Amniotic stem cell (primary cell): ENCODE measurements at places on chromosomes 5 and 9.

GRCh38 chr5:122639864-122640263 lies 135.0 kb upstream of the SNX2 start:
- DNase-seq = no peak

DNA sequence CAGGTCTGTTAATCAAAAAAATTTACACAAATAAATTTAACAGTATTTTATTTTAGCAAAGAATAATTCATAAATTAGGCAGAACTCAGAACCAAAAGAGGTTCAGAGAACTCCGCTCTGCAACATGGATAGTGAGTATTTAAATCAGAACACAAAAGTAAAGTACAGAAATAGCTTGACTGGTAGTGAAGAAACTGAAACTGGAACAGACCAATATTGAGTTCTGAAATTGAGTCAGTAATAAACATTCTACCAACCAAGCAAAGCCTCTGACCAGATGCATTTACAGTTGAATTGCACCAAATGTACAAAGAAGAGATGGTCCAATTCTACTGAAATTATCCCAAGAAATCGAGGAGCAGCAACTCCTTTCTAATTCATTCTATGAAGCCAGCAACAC lies 1542.8 kb downstream of the EFNA5 start:
- no peak for DNase-seq

DNA sequence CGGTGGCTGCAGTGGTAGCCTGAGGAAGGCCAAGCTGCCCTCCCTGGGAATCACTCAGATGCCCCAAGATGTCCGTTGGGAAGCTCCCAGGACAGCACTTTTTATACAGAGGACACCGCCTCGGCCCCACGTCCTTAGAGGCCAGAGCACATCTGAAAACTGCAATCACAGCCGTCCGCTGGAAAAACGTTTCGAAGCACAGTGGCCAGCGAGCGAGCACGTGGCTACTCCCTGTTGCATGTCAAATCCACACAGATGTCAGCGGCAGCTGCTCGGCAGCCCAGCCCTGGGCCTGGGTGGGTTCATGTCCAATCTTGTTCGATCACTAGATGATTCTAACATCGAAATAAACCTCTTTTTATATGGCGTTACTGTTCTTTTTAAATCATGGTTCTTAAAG lies 8.9 kb downstream of the PPP1R26 start:
- DNase-seq = no peak

GRCh38 chr5:44574678-44575077 lies 185.5 kb upstream of the FGF10 start:
- DNase-seq = no peak

DNA sequence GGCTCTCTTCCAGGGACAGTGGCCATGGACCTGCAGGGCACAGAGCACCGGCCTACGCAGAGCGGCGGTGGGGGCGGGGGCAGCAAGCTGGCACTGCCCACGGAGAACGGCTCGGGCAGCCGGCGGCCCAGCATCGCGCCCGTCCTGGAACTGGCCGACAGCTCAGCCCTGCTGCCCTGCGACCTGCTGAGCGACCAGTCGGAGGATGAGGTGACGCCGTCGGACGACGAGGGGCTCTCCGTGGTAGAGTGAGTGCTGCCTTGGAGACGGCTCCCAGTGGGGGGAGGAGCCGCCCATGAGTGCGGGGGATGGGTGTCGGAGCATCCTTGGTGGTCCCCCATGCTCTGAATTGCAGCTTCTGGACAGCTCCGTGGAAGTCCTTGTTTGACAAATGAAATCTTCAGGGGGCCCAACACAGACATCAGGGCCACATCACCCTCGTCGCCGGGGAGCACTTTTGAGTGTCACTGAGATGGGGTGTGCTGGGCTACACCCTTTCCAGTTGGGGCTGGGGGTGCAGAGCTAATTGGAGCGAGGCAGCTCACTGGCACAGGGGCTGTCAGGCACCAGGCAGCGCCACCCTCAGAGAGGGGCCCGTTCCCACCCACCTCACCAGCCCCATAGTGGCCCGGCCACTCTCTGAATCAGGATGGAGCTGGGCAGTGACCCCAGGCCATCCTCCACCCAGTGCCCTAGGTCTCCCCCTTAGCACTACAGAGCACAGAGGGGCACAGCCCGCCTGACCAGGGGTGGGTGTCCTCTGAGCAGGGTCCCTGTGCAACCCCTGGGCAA lies 70.9 kb downstream of the KCNT1 start:
- DNase-seq = no peak

DNA sequence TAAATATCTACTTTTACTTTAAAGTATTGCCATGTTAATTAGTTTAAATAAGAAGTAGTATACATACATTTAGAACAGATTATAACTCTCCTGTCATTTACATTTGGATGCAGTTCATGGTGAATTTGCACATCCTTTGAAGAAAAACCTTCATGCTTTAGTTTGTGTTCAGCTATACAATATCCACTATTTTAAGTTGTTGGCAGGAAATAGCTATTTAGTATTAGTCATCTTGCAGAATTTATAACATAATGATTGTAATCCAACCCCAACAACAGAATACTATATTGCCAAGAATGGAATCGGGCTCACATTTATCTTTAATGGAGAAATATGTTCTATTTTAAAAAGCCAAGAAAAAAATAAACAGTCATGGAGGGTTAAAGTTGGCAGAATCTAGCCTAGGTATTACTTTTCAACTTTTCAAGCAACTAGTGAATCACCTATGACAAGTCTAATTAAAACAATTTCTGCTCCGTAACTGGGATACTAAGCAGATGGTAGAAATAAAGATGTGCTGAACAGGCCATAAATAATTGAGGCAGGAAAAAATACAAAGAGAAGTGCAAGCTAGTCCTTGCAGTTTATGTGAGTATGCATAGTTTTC lies 1170.6 kb upstream of the NUDT12 start:
- DNase-seq = no peak

- no peak for DNase-seq
These were observed 830.4 kb upstream of the ZNF608 start for GRCh38 chr5:125576822-125577221.

- DNase-seq = no peak
These were observed 18.0 kb downstream of the FAM174A start for GRCh38 chr5:100553209-100553608.

DNA sequence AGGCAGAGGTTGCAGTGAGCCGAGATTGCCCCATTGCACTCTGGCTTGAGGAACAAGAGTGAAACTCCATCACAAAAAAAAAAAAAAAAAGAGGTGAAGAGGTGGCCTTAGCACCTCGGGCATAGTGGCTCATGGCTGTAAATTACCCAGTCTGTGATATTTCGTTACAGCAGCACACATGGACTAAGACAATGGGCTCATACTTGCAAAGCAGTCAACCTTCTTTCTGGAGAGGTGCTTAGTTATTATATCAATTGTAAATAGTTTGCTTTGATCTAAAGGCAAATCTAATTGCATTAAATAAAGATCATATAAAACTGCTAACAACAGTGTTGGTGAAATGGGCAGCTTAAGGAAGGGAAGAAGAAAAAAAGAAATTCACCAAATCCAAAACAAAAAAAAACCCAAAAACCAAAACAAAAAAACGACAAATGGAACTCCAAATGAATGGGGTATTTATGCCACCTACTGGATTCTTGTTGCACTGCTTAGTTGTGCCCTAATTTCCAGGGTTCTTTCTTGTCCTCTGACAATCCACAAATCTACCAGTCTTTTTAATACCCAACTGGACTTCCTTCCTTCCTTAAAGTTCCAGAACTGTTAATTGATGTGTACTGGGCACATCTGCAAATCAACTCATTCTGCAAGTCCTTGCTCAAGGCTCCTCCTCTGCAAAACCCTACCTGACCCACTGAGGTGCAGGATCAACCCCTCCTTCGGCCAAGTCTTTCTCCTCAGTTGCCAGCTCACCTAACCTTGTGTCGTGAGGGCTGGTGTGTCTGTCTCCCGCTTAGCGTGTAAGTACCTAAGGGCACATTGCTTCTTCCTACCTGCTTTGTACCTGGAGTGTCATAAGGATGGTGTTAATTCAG lies 35.0 kb upstream of the DMRT1 start:
- DNase-seq = no peak

DNA sequence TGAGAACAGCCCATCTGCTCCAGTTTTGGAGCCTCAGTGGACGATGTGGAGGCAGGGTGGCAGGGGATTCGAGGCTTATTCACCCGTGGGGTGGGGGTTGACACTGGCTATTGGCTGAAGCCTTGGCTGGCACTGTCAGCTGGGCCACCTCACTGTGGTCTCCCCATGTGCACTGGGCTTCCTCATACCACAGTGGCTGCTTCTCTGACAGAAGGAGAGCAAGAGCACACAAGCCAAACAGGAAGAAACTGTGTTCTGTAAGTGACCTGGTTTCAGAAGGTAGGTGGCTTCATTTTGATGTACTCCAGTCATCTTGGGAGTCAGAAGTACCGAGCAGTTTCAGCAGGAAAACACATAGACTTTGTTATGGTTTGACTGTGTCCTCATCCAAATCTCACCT lies 24.7 kb upstream of the CTNND2 start:
- DNase-seq = no peak

DNA sequence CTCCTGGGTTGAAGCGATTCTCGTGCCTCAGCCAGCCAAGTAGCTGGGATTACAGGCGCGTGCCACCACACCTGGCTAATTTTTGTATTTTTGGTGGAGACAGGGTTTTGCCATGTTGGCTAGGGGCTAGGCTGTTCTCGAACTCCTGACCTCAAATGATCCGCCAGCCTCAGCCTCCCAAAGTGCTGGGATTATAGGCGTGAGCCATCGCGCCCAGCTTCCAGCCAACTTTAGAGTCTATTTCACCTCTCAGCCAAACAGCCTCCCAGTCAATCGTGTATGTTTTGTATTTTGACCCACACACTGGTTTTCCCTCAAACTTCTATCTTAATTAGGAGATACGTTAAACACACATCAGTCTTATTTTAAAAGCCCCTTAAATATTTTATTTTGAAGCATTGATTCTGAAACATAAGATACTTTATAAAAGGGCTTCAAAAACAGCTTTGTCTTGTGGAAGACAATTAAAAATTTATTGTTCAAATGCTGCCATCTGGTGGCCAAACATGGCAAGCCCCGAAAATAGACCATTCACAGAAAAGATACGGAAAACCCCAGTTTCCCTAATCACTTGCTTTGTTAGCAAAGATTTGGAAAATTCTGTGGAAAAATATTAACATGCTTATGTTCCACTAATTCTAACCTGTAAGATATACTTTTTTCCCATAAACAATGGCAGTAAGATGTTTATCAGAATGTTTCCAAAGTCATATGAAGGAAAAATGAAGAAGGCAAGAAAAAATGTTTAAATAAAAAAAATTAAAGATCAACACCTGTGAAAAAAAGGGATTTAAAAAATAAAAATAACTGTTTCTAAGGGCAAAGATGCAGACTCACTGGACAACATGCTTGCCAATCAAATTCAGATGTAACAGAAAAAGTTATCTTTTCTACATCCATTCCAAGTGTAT lies 33.1 kb downstream of the APTX start:
- DNase-seq = peak; percentile 9

GRCh38 chr5:126044931-126045565 lies 378.2 kb upstream of the GRAMD2B start:
- DNase-seq = no peak

DNA sequence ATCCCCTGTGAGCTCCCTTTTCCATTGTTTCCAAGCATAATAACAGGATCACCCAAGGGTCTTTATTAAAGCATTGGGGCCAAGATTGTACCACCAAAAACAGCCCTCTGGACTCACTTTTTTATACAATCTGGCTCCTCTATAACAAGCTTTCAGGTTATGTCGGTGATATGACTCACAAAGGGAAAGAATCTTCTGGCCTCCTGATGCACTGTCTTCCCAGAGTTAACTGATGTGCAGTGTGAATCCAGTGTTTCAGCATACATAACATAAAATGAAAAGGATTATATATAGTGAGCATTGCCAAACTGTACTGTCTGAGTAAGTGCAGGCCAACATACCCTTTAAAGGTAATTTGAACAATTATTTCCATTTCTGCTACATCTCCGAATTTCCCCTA lies 33.9 kb upstream of the MAN2A1 start:
- DNase-seq = no peak

GRCh38 chr9:892123-892522 lies 50.6 kb downstream of the DMRT1 start:
- no peak for DNase-seq

DNA sequence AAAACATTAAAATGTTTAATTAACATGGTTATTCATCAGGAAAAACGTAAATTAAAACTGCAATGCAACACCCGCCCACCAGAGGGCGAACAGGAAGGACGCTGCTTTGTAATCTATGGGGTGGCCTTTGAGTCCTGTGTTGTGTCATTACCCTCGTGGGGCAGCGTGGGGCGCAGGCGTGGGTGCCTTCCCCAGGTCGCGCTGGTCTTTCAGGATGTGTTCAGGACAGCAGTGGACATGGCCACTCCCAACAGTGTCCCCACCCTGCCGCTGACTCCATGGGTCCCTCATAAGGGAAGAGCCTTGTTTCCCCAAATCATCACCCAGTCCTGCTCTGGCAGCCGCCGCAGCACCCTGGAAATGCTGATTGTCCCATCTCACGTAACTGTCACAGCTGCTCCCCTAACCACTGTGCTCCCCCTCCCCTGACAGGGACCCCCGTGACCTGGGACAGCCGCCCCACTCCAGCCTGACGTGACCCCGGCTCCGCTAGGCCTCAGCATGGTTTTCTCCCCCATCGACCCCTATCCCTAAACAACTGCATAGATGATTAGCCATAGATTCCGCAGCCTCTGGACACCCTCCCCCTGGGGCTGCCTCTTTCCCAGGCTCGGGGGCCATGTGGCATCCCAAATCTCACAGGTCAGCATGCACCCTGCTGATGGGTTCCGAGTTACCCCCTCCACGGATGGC lies 36.4 kb downstream of the GLT6D1 start:
- no peak for DNase-seq

- DNase-seq = no peak
These were observed 297.7 kb downstream of the MSX2 start for GRCh38 chr5:175021841-175022625.

- DNase-seq = no peak
These were observed 355.6 kb upstream of the IZUMO3 start for GRCh38 chr9:24901319-24901718.

GRCh38 chr9:137593176-137593575 lies 2.9 kb upstream of the ZMYND19 start:
- DNase-seq = no peak

- DNase-seq = no peak
These were observed 1953.8 kb downstream of the MAT2B start for GRCh38 chr5:165459232-165459631.
